ENCODE measurements at places on chromosomes 16 and 17.

- no peak for DNase-seq
Observed at GRCh38 chr16:1984347-1985225, 593 bp downstream of the GFER start.

- DNase-seq: no peak
Observed at GRCh38 chr16:2359919-2360318, 19.4 kb upstream of the ABCA3 start.

DNA sequence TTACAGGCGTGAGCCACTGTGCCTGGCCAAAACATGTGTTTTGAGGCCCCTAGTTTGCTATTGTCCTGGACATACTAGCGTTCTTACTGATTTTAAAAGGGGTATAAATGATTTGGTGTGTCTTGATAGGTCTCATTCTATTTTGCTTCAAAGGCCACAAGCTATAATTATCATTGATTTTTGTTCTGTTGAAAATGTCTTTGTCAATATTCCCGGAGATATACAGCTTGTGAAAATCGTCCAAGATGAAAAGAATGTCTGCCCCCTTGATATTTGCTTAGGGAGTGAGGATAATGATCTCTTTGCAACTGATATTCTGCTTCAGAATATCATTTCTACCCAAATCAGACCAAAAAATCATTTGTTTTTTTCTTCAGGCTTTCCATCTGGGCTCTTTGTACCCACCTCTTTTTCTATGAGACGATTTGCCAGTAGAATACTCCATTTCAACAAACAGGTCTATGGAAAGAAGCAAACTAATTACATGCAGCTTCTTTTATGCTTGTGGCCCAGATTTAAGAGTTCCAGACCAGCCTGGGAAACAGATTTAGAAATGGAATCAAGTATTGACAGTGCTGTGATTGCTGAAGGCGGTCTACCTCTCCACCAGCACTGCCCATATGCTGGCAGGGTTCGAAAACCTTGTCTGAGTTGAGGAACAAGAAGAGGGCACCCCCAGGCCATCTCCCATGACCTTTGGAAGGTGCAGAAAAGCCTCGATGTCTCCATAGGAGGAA lies 14.1 kb upstream of the ST6GALNAC1 start:
- no peak for DNase-seq

GRCh38 chr16:87271256-87271655 lies 45.9 kb downstream of the C16orf95 start:
- no peak for DNase-seq

GRCh38 chr17:74738051-74738996 lies 1.3 kb downstream of the RAB37 start:
- no peak for DNase-seq

DNA sequence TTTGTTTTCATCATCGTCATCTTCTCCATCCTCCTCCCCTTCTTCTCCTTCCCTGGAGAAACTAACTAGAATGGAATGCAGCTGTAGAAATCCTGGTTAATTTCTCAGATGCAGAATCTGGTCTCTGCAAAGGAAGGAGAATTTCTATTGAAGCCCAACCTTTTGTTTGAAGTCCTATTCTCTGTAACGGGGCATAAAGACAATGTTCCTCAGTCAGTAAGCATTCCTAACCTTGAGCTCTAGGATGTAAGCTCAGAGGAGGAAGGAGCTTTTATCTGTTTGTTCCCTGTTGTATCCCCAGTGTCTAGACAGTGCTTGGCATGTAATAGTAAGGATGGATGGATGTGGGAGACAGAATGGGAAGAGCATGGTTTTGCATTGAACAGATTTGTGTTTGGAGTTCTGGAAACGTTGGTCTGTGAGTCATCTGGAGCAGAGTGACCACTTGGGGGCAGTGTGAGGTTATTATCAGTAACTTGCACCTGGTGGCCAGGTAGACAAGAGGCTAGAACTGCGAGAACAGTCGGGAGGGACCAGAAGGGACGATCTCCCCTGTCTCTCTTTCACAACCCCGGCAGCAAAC lies 363.7 kb downstream of the SNX29 start:
- peak; percentile 34 for DNase-seq

GRCh38 chr16:19410435-19411171 lies 7.1 kb upstream of the TMC5 start:
- no peak for DNase-seq

All from HS-27A (cell line).